ENCODE measurements at places on chromosomes 16 and 17.
A peak's percentile ranks its signal among the peaks of the same experiment; 100 is the strongest.

- DNase-seq: peak; percentile 13
Measured at GRCh38 chr17:55303701-55304145, 39.0 kb downstream of the HLF start.

DNA sequence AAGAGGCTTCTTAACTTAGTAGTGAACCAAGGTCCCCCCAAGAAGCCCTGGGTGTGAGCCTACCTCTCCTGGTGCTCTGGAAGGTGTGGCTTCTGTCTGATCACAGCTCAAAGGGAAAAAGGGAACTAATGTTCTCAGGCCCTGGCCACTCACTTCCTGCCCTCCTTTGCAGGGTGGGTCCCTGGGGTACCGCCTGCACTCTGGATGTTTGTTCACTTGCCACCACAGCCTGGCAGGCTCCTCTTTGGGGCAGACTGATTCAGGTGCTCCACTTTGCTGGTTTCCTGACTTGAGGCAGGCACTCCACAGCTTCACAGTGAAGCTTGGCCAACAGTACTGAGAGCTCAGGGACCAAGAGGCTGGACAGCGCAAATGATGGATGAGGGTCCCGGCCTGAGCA, 5.9 kb upstream of the MYO15A start:
- no peak for DNase-seq

DNA sequence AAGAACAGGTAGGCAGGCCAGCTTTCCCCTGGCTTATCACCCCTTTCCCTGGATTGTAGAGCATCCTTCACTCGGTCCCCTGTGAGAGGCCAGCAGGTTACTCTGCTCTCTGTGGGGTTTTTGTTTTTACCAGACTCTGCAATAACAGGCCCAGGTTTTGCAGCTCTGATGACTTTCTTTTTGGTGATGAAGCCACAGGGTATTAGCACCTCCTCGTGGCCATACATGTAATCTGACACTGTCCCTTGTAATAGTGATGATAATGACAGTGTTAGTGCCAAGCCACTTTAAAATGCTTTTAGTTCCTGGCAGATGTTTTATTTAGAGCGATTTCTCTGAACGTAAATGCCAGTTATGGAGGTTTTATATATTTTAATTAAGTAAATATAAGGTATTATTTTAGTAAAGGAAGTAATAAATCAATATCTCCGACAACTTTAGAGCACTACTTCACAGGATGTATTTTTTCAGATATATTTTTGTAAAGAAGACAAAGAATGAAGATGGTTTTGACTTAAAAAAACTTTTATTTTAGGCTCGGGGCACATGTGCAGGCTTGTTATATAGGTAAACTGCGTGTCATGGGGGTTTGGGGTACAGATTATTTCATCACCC, 38.0 kb upstream of the CPHXL start:
- peak; percentile 58 for DNase-seq

DNA sequence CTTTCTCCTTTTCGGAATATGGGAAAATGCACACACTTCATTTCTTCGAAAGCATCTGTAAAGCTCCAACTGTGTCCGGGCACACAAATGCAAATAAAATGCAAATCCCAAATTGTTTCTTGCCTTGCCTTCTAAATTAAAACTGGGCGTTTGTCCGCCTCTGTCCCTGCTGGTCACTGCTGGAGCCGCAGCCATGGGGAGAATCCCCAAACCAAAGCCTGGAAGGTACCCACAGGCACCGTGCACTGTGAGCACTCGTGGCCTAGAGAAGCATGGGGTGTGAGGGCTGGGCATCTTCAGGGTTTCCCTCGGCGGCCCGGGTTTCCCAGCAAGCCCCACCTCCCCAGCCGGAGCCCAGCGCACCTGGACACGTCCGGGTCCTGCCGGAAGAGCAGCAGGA, 2.9 kb downstream of the SLC47A2 start:
- no peak for DNase-seq

DNA sequence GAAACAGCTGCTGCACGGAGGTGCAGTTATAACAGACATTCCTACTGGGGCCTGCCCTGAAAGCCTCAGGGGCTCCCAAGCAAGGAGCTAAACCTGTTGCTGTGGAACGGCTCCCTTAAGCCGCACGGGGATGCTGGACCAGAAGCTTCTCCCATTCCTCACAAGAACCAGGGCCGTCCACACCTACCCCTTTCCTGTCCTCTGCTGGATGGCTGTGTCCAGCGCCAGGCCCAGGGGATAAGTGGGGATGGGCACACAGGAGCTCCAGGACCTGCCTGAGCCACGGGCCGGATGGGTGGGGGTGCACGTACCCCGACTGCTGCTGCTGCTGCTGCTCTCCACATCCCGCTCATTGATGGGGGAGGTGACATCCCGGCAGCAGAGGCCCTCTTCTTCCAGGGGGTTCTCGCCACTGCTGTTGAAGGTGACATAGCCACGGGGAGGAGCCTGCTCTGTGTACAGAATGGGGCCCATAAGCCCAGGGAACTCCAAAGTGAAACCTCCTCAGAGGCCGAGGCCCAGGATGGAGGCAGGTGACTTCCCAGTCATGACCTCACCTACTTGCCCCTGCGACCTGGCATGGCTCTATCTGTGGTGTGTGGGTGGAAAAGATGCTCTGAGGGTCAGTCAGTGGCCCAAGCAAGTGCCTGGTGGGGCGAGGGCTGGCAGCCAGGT, 8.6 kb downstream of the NUDT16L1 start:
- DNase-seq: no peak

DNA sequence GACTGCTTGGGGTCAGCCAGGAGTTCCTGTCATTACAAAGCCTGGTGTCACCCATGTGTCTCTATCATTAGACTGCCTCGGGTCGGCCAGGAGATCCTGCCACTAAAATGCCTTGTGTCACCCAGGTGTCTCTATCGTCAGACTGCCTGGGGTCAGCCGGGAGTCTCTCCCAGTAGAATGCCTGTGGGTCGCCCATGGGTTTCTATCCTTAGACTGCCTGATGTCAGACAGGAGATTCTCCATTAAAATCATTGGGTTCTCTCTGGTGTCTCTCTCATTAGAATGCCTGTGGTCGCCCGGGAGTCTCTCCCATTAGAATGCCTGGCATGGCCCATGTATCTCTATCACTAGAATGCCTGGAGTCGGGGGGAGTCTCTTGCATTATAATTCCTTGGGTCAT, 2231.0 kb downstream of the TP53TG3F start:
- no peak for DNase-seq

GRCh38 chr16:29770250-29770929, 7.7 kb upstream of the ZG16 start:
- no peak for DNase-seq

GRCh38 chr17:50265690-50266315, 8.5 kb upstream of the TMEM92 start:
- DNase-seq: no peak

GRCh38 chr16:12429756-12430155, 373.9 kb downstream of the CPPED1 start:
- DNase-seq: no peak

DNA sequence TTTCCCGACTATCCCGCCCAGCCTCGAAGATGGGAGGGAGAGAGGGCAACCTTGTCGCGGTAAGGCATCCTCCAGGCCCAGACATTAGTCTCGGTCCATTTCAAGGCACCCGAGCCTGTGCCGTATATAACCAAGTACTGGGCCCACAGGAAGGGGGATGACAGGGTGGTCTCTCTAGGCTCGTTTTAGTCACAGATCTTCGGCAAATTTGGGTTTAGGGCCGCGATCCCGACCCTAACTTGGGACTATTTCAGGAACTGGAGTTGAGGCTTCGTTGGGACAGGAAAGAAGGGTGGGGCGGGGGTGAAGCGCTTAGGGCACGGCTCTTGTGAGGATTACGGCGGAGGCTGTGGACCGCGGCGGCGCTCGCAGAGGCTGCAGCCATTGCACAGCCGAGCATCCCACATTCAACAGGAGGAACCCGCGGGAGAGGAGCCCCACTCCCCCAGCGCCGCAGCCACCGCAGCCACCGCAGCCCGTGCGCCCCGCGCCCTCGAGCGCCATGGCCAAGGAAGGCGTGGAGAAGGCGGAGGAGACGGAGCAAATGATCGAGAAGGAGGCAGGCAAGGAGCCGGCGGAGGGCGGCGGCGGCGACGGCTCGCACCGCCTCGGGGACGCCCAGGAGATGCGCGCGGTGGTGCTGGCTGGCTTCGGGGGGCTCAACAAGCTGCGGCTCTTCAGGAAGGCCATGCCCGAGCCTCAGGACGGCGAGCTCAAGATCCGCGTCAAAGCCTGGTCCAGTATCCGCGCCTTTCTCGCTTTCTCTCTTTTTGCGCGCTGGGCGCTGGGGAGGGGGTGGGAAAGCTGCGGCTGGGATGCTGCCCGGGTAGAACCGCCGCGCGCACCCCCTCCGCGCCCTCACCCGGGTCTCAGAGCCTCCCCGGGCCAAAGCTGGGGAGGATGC, at the start of gene VAT1L:
TSS of gene VAT1L (plus strand) at position 384 of the 904 bp plus-strand sequence. CDS start at position 503, 119 bp downstream.
- peak; percentile 34 for DNase-seq

DNA sequence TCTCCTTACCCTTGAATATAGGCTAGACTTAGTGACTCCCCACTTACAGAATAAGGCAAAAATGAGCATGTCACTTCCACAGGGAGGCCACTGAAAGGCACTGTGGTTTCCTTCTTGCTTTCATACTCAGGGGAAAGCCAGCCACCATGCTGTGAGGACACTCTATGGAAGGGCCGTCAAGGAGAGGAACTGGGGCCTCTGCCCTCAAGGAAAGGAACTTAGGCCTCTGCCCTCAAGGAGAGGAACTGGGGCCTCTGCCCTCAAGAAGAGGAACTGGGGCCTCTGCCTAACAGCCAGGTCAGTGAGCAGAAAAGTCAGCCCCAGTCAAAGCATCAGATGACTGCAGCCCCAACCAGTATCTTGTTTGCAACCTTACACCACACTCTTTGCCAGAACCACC, 30.1 kb downstream of the VPS35 start:
- DNase-seq: peak; percentile 30

- no peak for DNase-seq
Measured at GRCh38 chr16:58488531-58488930, 11.4 kb upstream of the NDRG4 start.

GRCh38 chr17:27519550-27519949, 63.3 kb downstream of the KSR1 start:
- DNase-seq: no peak

DNA sequence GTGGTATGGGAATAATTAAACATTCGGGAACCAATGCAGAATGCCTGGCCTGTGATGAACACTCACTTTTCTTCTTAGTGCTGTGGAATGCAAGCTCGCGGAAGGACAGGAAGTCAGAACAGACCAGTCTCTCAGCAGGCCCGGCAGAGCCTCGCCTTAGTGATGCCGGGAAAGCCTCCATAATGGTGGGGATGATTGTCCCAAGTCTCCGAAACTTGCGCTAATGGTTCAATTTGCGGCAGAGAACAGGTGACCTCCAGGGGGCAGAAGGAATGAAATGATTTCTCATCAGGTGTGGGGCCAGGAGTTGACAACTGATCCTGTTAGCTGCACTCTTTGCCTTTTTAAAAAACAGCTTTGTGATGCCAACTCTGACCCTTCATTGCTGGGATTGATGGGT, 170.6 kb downstream of the GSG1L start:
- no peak for DNase-seq

DNA sequence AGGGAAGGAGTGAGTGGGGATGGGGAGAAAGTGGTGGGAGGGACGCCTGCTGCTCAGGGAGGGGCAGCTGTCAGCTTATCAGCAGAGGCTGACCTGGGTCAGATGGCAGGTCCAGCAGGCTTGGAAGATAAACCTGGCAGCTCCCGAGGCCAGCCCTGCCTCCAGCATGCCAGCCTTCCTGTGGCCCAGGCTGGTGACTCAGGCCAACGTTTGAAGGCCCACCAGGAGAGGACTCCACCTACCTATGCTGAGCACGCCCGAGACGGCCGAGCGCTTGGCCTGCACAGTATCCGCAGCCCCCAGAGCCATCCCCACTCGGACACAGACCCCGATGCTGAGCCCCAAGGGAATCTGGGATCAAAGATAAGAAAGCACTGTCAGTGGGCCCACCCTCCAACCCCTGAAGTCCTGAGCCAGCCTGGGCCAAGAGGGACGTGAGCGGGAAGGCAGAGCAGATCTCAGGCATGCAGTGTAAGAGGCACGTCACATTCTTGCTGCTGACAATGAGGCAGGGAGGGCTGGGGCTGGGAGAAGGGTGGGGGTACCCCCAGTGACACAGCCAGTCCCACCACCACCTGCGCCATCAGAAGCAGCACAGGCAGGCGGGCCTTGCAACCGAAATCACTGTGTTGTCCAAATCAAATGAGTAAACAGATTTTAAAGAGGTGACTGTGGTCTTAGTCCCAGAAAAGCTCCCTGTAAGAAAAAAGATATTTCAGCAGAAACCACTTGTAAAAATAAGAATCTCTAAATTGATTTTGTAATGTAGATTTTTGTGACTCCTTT, 12.4 kb downstream of the SLC47A2 start:
- DNase-seq: no peak

DNA sequence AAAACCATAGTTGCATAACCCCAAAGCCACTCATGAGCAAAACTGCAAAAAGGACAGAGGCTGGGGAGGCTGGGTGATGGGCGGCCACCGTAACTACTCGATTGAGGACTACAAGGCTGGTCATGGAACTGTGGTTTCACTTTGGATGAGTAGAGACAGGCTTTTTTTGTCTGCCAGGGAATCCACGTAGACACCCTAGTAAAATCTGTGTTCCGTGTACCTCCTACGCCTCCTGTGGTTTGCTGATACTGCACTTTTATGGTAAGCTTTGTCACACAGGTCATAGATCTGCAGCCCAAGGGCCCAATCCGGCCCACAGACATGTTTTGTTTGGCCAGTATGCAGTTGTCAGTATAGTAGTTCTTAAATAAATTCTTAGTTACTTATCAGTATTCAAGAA, 2.2 kb upstream of the TLCD3B start:
- peak; percentile 32 for DNase-seq

GRCh38 chr16:11994143-11995119, 17.9 kb downstream of the SNX29 start:
- DNase-seq: no peak

DNA sequence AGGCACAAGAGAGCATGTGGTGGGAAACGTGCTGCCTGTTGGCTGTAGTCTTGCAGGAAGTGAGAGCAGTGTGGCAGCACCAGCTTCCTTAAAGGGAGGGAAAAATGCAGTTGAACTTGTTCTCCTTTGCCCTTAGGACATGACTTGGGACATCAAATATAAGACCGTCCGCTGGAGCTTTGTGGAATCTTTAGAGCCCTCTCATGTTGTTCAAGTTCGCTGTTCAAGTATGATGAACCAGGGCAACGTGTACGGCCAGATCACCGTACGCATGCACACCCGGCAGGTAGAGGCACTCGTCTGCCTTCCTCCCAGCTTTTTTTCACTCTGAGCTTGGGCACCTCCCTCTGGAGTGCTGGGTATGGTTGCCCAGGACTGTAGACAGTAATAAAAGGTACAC, 23.3 kb downstream of the GPR179 start:
- DNase-seq: no peak

Measured in activated CD4-positive, alpha-beta T cell treated with anti-CD3 and anti-CD28 coated beads for 48 hours (primary cell).